ENCODE measurements at places on chromosomes 13 and 19. TPM values are rescaled to one million over a fixed set of nuclear protein-coding genes. Genes with fewer than 3 reads are reported as not detected.

Gene SLC7A9
- polyA plus RNA-seq: 10.7 TPM

Gene DMRTC2
- polyA plus RNA-seq: not detected

Gene ZNF284
- polyA plus RNA-seq: 0.32 TPM

GRCh38 chr13:42073683-42074082 lies 25.2 kb downstream of the DGKH start:
- H3K36me3 ChIP-seq: no peaks in the 10 kb centered on the region
- no peak for DNase-seq
- H3K4me3 ChIP-seq: no peak overlapping the region
- no peaks in the 10 kb centered on the region for H3K27me3 ChIP-seq
- H3K27ac ChIP-seq: no peak overlapping the region
